ENCODE measurements at places on chromosomes 4 and X. TPM values are rescaled to one million over a fixed set of nuclear protein-coding genes. Genes with fewer than 3 reads are reported as not detected.

- DNase-seq, result no peak
These were observed 2.2 kb downstream of the SLAIN2 start for GRCh38 chr4:48343551-48343950.

GRCh38 chrX:13376857-13377549, 57.1 kb upstream of the ATXN3L start:
- peak; percentile 27 for DNase-seq

Gene PROM1
- total RNA-seq, result 4.0 TPM

DNA sequence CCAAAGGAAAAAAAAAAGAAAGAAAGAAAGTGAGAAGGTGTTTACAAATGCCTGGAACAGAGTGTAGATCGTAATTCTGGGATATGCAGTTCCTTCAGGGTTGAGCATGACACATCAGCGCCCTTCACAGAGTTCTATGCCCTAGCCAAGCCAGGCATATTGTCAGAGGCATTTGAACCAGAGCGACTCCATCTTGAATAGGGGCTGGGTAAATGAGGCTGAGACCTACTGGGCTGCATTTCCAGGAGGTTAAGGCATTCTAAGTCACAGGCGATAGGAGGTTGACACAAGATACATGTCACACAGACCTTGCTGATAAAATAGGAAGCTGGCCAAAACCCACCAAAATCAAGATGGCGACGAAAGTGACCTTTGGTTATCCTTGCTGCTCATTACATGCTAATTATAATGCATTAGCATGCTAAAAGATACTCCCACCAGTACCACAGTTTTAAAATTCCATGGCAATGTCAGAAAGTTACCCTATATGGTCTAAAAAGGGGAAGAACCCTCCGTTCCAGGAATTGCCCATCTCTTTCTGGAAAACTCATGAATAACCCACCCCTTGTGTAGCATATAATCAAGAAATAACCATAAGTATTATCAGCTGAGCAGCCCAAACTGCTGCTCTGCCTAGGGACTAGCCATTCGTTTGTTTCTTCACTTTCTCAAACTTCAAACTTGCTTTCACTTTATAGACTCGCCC, 23.5 kb upstream of the LRBA start:
- no peak for DNase-seq

Gene FAM53A
- total RNA-seq, result 1.2 TPM

Gene UGT2B17
- total RNA-seq, result not detected

DNA sequence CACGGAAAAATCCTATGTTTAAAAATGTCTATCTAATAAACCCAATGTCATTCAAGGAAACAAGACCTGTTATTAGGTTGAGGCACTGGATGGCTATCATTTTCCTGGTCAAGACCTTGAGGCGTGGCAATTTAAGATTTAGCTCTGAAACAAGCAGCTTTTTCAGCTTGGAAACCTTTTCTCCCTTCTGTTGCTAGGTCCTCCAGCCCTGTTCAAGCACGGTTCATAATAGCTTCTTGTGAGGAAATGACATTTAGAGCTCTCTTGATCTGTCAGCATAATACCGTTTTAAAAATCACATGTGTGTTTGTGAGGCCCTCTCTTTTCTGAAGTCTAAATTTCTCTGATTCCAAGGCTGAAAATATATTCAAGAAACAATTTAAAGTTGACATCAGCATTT, 133.6 kb upstream of the GRPR start:
- DNase-seq, result no peak

DNA sequence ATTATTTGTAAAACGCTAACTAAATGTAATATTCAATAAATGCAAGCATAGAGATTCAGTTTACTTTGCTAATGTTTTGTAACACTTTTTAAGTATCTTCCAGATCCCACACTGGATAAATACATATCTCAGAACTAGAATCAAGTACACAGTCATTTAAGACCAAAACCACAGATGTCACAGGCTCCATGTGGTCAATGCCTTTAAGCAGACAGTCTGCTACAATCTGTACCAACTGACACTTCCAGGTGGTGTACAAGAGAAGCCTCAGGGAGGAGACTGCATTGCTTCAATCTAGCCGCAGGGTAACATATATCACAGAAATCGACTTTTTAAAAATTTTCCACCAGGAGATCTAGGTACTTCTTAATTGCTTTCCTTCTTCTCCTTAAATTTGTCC, 229.6 kb upstream of the DIAPH2 start:
- no peak for DNase-seq

DNA sequence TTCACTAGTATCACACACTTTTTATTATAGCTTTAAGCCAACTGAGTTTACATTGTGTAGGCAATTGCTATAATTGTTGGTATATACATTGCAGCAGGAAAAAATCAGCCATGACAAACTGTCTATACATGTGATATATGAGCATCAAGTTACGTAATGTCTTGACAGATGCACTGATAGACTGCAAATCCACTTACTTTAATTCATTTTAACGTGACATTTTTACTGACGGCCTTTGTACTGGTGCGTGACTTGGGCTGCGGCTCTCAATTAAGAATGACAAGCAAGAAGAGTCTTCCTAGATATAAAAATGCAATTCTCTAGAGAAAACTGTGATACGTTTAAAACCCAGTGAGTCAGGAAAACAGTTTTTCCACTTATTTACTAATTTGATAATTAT, 143.8 kb downstream of the ACTRT1 start:
- DNase-seq, result no peak

DNA sequence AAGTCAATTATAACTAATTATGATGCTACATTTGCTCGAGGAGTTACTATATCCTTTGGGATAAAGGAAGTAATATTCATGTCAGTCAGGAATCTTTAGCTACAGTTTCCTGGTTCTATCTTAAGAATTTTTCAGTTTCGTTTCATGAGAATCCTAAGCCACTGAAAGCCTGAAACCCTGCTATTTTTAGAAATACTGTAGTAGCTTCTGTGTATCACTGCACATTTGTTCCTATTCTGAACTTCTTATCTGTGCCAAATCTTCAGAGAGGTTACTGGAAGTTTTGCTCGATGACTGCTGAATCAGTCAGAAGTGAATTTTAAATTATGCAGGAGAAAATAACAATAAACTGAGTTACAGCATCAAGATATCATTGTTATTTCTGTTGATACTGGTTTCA, 249.2 kb downstream of the TENM3 start:
- DNase-seq, result no peak

Gene F8A3
- 13.4 TPM for total RNA-seq

Gene MYL5
- 8.0 TPM for total RNA-seq

DNA sequence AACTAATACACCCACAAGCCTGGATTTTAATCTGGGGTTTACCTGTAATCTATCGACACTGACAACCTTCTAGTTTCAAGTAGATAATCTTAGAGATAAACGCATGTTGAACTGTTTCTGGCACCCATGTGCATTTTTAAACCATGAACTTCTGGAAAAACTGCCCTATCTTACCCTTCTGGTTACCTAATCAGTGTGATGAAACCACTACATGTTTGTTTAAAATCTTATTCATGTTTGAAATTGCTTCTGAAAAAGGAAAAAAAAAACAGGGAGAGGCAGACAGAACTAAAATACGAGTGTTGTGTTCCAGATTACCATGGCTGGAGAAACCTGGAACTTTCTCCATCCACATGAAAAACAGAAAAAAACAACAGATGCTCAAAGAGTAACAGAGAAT, 139.3 kb downstream of the MID1IP1 start:
- DNase-seq, result no peak

GRCh38 chr4:142293536-142293935, 552.6 kb downstream of the INPP4B start:
- DNase-seq, result no peak

DNA sequence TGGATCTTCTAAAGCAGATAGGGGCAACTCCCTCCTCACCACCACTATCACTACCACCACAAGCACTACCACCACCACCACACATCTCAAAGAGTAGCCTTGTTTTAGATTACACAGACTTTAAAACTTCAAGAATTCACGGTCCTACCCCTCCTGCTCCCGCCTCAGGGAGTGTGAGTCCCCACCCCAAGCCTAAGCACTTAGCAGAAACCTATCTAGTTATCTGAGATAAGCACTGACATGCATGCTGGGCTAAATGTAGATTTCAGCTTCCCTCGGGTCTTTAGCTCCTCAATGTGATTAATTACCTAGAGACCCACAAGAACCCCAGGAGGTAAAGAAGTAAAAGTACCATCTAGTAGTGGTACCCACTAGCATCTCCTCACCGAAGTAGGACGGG, 775 bp downstream of the AMOT start:
- DNase-seq, result no peak

GRCh38 chr4:68732653-68733466, 62.4 kb upstream of the UGT2B15 start:
- DNase-seq, result no peak

GRCh38 chr4:22238742-22239141, 277.1 kb downstream of the ADGRA3 start:
- no peak for DNase-seq

- no peak for DNase-seq
These were observed 706.6 kb upstream of the EPHA5 start for GRCh38 chr4:66376921-66377320.

- DNase-seq, result no peak
These were observed 172.1 kb downstream of the AFF2 start for GRCh38 chrX:148672517-148672916.

DNA sequence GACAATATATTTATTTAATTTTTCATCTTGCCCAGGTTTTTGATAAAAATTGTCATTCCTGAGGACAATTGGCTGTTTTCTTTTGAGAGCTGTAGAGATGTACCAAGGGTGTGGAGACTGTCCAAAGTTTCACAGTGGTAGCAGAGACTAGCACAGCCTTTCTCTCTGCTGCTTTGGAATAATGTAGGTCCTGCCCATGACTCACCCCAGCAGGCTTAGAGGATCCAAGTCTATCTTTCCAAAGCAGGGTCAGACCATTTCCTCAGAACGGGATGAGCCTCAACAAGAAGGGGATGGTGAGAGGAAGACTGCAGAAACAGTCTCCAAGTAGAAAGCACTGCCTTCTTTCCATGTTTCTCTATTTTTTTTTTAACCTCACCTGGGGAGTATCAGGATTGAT, 131.5 kb upstream of the RPL34 start:
- no peak for DNase-seq

DNA sequence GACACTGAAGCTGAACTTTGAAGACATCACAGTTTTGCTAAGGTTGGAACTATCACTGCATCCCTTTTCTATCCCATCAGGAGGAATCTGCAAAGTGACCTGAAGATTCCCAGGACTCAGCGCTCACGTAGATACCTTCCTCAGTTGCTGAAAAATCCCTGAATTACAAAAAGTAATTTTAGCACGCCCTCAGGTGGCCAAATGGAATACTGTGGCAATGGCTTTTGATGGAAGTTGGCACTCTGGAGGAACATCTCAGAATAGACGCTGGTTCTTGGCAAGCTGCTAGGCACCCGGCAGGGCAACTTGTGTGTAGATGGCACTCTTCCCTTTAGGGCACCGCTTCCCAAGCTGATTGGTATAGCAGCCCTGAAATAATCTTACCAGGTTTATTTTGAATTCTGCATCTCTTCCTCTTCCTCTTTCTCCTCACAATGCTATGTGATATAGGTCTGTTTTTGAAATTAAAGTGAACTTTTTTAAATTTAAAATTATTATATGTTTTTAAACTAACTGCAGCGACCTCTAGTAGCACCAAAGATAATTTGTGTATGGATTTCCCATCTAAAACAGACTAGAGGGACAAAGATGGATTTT, 16.3 kb upstream of the ESX1 start:
- peak; percentile 21 for DNase-seq

Gene RHOXF2B
- total RNA-seq, result not detected

- DNase-seq, result no peak
These were observed 28.1 kb downstream of the DDIT4L start for GRCh38 chr4:100162027-100162685.

Data from lower leg skin (tissue), 4 donors.